ENCODE measurements at places on chromosomes 3 and 15. TPM values are rescaled to one million over a fixed set of nuclear protein-coding genes. Genes with fewer than 3 reads are reported as not detected.

Gene AHSG
- not detected for total RNA-seq

Gene KLHL40
- not detected for total RNA-seq

Gene ADGRG7
- not detected for total RNA-seq

Gene CAMK2N2
- not detected for total RNA-seq

Gene CACNA2D2
- 0.80 TPM for total RNA-seq

Gene GPR27
- 0.32 TPM for total RNA-seq

Gene ARGFX
- not detected for total RNA-seq

Gene PAK2
- total RNA-seq, result 71.2 TPM

Gene RTP1
- not detected for total RNA-seq

Gene SCAANT1
- total RNA-seq, result not detected

Gene ADIPOQ
- 2,151 TPM for total RNA-seq

- DNase-seq, result no peak
Measured at GRCh38 chr15:94258246-94258645, 26.9 kb downstream of the MCTP2 start.

- DNase-seq, result no peak
Measured at GRCh38 chr3:139101396-139101795, 56.7 kb upstream of the PRR23C start.

DNA sequence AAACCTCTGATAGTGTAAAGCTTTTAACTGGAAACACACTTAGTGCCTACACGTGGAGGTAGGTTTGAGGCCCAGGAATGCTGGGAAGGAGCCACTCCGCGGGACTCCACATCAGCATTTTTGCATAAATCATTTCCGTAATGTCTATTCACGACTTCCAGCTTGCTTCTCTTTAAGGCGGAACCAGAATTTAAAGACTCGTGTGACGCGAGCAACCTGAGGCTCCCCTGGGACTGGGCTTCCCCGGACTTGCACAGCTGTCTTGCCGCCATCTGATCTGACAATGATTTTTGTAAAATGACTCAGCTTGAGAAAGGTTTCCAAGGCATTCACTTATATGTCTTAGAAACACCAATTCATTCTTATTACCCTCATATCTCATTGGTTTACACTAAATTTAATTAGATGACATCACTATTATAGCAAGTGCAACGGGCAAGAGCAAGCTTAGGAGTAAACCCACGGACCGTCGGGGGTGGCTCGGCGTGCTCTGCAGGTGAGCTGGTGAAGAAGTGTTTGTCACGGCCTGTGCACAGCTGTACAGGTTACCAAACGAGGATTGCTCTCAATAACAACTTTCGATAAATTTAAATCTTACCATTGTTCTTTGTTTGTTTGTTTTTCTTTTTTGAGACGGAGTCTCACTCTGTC is 95.2 kb downstream of the CHSY1 start:
- no peak for DNase-seq

- no peak for DNase-seq
Measured at GRCh38 chr3:193149998-193150397, 91.0 kb upstream of the PLAAT1 start.

GRCh38 chr3:38297947-38298711 is 16.0 kb downstream of the SLC22A14 start:
- no peak for DNase-seq

- no peak for DNase-seq
Measured at GRCh38 chr3:101074518-101074917, 81.3 kb upstream of the ABI3BP start.

- no peak for DNase-seq
Measured at GRCh38 chr3:195388380-195388779, 54.4 kb downstream of the ACAP2 start.

GRCh38 chr15:95645791-95646338 is 684.6 kb upstream of the NR2F2 start:
- no peak for DNase-seq

DNA sequence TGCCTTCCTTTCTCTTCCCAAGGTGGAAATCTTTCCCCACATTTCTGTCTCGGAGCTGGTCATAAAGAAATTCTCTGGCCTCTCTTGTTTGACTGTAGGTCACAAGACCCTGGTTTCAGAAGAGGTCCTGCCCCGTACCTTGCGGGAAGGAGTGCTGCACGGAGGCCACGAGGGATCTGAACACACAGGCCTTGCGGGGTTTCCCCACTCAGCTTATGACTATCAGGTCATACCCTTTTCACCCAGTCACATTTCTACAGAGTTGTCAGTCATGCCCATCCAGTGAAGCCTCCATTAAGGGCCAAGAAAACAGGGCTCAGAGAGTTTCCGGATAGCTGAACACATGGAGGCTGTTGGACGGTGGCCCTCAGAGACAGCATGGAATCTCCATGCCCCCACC is 54.7 kb upstream of the ATP13A3 start:
- DNase-seq, result no peak

GRCh38 chr3:189404024-189404423 is 227.2 kb upstream of the TP63 start:
- no peak for DNase-seq

DNA sequence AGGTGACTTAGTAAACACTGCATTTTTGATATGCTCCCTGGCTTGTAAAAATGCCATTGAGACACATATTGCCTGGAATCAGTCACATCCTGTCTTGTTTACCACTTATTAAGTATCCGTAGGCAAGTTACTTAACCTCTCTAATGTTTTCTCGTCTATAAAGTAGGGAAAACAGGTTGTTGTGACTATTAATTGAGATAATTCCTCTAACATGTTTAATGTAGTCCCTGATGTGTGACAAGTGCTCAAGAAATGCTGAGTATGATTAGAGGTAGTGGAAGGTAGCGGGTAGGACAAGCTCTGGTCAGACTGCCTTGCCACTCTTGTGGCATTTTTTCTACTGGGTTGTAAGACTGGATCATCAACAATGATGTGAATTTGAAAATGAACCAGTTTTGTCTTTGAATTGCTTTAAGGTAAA is 54.1 kb downstream of the NFKBIZ start:
- no peak for DNase-seq

GRCh38 chr3:18237251-18238005 is 187.7 kb downstream of the SATB1 start:
- no peak for DNase-seq

- DNase-seq, result no peak
Measured at GRCh38 chr15:100340721-100341238, 995 bp downstream of the ADAMTS17 start.

DNA sequence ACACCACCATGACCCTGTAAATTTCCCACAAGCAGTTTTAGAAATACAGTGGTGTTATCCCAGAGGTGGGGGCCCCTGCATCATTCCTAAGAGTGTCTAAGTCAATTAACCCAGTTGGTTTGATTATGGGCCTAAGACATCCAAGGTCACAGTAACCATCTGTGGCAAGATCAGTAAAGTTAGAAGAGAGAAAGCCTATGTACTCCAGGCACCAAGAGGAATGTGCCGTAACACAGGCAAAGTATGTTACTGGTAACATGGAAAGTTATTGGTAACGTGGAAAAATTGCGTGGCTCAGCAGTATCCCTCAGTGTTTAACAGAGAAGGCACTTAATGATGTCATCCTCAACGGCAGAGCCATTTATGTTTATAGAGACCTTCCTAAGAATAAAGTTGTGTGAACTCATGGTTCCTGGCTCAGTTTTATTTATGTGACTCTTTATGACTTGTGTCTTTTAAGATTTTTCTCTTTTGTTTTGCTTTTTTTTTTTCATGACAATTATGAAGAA is 144.1 kb upstream of the RASGRP1 start:
- no peak for DNase-seq

- no peak for DNase-seq
Measured at GRCh38 chr15:53808058-53808706, 48.7 kb upstream of the WDR72 start.

- DNase-seq, result no peak
Measured at GRCh38 chr3:160746976-160747375, 9.1 kb upstream of the PPM1L start.

DNA sequence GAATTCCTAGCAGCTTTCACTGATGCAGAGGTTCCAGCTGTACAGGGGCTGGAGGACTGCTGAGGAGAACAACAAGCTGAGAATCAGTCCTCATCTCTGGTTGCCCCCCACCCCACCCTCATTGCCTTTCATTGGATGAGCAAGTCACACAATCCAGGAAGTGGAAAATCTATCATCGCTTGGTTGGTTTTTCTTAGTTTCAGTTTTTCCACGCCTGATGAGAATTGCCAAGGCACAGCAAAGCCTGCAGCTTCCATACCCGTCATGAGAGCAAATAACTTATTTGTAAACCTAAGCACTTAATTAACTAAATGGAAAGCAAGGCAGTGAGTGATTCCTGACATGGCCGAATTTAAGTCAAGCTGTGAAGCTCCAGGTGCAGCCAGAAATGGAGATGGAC is 21.4 kb upstream of the LIPC start:
- no peak for DNase-seq

DNA sequence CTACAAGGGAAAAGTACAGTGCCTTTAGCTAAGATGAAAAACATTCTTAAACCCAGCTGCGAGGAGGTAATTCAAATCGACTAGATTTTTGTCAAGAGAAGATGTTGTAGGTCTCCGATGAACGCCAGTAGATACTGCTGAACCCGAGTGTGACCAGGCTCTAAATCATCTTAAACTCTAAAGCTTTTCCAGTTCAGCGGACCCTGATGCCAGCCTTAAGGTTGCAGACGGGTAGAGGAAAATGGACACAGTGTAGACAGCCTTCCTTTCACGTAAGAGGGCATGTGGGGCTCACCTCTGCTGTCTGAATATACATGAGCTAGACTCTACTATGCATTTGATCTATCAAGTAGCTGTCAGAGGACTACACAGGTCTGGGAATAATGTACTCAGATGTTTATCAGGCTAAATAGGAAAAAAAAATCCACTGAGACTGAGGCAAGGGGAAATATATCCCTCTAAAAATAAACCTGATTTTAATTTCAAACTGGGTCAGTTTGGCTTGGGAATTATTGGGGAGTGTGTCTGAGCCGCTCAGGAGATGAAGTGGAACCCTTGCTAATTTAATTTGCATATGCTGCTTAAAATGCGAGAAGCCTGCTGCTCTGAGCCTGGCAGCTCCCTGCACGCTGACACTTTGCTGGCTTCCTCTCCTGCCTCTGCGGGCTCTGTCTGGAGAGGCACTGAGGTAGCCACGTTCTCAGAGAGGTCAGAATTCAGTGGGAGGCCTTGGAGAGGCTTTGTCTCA is 151.9 kb downstream of the CADPS start:
- no peak for DNase-seq

DNA sequence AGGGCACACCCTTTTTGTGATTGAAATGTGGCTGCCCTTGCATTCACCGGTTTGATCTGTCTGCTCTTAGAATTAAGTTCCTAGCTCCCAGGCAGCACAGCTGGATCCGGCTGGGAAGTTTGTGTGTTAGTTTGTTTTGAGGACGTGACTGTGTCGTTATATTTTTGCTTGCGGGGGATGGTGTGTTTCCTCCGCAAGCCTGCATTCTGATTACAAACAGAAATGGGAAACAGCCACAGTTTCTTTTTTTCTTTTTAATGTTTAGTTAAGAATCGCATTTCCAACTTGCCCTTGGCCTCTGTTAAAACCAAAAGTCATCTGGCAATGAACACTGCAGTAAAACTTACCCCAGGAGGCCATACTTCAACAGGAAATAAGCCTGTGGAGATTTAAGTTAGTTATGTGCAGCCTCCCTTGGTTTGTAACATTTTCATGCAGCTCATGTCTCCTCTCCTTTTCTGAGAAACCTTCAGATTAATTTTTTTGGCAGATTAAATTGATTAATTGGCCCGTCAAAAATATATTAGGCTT is 888 bp downstream of the TMOD3 start:
- no peak for DNase-seq

- DNase-seq, result no peak
Measured at GRCh38 chr15:37102305-37103162, 2.2 kb upstream of the MEIS2 start.

GRCh38 chr15:87416591-87417257 is 839.8 kb downstream of the NTRK3 start:
- DNase-seq, result no peak

DNA sequence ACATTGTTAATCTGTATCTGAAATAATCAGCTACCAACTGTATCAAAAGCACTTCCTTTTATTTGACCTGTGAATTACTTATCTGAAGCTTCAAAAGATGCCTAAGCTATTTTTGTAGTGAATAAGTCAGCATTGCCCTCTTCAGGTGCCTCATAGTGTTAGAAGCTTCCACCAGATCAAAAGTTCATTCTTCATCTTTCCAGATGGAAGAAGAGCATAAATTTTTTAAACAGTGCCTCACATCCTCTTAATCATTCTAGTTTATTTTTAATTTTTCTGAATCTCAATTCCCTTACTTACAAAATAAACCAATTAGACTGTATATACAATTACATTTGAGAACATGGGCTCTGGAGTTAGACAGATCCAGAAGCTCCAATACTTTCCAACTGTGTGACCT is 65.0 kb downstream of the MYO5A start:
- DNase-seq, result no peak

GRCh38 chr15:69823223-69823907 is 274.4 kb downstream of the TLE3 start:
- no peak for DNase-seq

GRCh38 chr3:106183762-106184391 is 315.1 kb upstream of the CBLB start:
- DNase-seq, result no peak

- DNase-seq, result no peak
Measured at GRCh38 chr3:16322189-16322588, 57.2 kb downstream of the OXNAD1 start.

DNA sequence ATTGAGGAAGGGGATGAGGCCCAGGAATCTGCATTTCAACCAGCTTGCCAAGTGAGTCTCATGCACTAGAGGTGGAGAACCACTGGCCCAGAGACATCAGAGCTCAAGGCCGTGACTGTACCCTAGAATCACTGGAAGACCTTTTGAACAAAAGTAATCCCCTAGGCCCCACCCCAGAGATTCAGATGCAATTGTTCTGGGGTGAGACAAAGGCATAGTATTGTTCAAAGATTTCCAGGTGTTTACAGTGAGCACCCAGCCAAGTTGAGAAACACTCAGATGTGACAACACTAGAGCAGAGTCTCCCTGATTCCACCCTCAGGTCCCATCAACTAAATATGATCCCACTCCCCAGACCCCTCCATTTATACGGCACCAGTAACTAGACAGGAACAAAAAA is 290.3 kb upstream of the TLE3 start:
- no peak for DNase-seq

DNA sequence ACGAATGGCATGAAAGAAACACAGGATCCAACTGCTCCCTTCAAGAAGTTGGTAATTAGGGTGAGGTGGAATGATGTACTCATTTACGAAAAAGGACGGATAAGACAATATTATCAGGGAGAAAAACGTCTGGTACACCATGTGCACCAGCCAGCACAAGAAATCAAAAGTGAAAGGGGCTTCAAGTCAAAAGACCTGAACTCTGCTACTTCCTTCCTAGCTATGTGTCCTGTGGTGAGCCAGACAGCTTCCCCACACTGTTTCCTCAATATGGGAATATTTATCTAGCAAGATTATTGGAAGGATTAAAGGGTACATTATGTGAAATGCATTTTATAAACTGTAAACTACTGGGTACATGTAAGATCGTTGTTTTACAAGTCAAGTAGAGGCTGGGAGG is 33.9 kb downstream of the RAB27A start:
- no peak for DNase-seq

GRCh38 chr15:28923726-28924280 is 38.0 kb downstream of the APBA2 start:
- no peak for DNase-seq
